CD4-positive, alpha-beta T cell treated with Interleukin-12 subunit alpha and Interleukin-12 subunit beta, for 1 hour (primary cell): ENCODE measurements at places on chromosomes 11 and 22.

- no peak for DNase-seq
These were observed 1080.2 kb downstream of the OPCML start for GRCh38 chr11:132451942-132452601.

DNA sequence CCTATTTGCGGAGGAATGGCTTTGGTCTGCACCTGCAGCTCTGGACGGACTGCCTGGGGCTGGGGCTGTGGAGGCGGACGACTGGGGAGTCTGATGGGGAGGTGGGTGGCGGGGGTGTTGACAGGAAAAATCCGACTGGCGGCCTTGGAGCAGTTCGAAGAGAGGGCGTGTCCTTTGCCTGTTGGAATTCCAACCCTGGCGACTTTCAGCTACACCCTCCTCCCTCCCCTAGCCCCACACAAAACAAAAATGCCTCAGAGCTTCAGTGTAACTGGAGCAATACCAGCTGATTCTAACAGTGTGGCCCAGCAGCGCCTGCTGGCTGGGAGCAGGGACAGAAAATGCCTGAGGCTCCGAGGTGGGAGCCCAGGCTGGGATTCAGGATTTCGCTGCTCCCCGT, 85.4 kb downstream of the ATXN10 start:
- DNase-seq = no peak

GRCh38 chr11:47130543-47130942, 46.1 kb downstream of the ARFGAP2 start:
- DNase-seq = no peak

- DNase-seq = peak; percentile 58
These were observed 2.8 kb downstream of the SIPA1 start for GRCh38 chr11:65640483-65641296.

DNA sequence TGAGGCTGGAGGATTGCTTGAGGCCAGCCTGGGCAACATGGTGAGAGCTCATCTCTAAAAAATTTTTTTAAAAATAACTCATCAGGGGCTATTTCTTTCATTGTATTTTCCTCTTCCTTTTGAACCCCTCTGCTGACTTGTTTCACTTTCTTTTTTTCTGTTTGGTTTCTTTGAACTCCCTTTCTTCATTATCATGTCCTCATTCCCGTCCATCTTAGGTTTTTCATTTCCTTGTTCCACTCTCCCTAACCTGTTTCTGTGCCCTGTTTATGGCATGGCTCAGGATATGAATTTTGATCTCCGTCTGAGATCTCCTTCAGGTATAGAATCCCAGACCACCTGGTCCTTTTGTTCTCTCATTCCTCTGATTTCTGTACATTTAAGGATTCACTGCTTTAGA, 12.5 kb downstream of the MARK2 start:
- DNase-seq = no peak

GRCh38 chr11:106070606-106071005, 6.5 kb downstream of the KBTBD3 start:
- no peak for DNase-seq

- DNase-seq = no peak
These were observed 46.2 kb downstream of the SHANK2 start for GRCh38 chr11:71206186-71206585.

DNA sequence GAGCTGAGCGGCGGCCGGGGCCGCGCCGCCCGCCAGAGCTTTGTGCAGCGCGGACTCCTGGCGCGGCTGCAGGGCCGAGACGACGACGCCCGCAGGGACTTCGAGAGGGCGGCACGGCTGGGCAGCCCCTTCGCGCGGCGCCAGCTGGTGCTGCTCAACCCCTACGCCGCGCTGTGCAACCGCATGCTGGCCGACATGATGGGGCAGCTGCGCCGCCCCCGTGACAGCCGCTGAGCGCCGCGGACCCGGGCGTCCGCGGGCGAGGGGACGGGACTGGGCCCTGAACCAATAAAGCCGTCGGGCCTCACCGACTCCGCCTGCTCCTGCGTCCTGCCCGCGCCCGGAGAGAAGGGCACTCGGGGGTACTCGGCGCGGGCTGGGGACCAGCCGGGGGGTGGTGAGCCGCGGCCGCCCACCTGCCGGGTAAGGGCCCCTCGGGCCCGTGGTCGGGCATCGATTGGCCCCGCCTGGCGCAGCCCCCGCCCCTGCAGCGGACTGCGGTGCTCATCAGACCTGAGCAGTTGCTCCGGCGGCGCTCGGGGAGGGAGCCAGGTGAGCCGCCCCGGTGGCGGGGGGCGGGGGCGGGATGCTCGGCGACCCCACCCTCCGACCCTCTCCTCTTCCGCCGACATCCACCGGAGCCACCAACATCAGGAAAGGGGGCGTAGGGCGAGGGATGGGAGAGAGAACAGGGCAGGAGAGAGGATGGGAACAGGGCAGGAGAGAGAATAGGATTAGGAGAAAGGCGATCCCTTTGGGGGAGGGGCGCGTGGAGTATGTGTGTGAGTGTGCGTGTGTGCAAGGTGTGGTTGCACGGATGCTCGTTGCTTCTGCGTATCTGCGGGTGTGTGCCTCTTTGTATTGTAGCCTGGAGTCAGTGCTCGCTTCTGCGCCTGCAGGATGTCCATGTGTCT, at the start of gene TMEM25:
TMEM25 (plus strand) TSS at position 510 of the 914 bp plus-strand sequence. CDS start 610 bp downstream, outside the sequence.
- peak; percentile 73 for DNase-seq

- DNase-seq = peak; percentile 16
These were observed 22.8 kb downstream of the PITPNB start for GRCh38 chr22:27896245-27896644.

- DNase-seq = no peak
These were observed 681.9 kb downstream of the NTM start for GRCh38 chr11:132052342-132052741.

DNA sequence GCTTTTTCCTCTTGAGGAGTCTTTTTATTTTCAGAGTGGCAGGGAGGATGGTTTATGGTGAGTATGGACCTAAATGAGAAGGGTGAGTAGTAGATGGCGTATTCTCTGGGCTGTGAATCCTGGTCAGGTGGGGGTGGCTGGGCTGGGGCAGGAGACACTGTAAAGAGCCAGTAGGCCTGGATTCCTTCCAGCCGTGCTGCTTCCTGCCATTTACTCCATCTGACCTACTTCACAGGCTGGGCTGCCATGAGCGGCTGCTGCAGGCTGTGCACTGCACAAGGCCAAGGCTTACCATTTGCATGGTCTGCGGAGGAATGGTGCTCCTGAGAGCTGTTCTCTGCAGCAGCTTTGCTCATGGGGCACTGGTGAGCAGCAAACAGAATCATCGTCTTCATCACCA, 297.6 kb downstream of the KIRREL3 start:
- no peak for DNase-seq

DNA sequence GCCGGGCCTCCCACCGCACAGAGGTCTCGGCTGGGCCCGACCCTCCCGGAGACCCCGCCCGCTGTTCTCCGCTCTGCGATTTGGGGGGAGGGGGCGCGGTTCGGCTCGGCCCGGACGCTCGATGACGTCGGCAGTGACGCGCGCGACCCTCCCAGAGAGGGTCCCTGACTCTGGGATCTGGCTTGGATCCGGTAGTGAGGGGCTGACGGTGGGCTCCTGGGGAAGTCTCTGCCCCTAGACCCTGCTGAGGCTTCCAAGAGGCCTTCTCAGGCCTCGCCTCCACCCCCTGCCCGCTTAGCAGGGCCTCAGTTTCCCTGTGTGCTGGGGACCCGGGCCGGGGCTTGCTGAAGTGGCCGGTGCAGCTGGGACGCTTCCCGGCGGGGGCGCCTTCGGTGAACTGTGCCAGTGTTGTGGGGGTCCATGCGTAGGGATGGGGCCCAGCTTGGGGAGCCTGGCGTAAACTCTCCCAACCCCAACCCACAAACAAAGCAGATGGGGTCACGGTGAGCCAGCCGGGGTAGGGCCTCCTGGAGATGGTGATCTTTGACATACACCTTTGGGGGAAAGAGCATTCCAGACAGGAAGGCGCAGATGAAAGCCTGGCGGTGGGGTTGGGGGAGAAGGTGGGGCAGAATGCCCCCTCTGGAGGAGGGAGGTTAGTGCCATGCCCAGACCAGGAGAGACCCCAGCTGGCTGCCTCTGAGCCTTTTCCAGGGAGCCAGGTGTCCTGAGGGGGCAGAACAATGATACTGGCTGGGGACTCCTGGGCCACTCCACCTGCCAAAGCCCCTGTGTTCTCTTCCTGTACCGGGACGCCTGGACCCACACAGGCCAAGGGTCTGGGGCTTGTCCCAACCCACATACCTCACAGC, 1.0 kb downstream of the B4GALNT4 start:
- no peak for DNase-seq

DNA sequence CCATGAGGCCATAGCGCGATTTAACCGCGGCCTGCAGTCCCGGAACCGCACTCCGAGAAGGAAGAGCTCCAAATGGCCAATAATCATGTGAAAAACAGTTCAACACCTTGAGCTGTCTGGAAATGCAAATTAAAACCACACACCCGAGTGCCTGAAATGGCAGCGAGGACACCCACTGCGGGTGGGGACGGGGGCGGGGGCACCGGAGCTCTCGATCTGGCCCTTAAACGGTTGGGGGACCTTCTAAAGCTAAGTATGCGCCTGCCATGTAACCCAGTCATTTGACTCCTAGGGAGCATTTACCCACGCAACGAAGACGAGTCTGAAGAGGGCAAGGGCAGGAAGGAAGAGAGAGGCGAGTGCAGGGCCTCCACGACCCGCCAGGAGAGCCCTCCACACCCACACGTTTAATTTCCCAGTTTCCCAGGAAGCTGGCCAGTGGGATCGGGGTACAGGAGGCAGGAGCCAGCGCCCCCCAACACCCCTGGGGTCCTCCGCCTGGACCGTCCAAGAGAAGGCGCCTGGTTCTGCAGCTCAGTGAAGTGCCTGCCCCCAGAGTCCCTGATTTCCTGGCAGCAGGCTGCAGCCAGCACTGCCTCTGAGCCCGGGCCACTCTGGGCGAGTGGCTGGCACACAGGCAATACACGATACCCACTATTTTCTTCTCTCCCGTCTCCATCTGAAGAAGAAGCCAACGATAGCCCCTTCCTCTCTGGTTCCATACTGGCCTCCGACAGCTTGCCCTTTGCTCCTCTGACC, 1.7 kb downstream of the TTLL8 start:
- no peak for DNase-seq

DNA sequence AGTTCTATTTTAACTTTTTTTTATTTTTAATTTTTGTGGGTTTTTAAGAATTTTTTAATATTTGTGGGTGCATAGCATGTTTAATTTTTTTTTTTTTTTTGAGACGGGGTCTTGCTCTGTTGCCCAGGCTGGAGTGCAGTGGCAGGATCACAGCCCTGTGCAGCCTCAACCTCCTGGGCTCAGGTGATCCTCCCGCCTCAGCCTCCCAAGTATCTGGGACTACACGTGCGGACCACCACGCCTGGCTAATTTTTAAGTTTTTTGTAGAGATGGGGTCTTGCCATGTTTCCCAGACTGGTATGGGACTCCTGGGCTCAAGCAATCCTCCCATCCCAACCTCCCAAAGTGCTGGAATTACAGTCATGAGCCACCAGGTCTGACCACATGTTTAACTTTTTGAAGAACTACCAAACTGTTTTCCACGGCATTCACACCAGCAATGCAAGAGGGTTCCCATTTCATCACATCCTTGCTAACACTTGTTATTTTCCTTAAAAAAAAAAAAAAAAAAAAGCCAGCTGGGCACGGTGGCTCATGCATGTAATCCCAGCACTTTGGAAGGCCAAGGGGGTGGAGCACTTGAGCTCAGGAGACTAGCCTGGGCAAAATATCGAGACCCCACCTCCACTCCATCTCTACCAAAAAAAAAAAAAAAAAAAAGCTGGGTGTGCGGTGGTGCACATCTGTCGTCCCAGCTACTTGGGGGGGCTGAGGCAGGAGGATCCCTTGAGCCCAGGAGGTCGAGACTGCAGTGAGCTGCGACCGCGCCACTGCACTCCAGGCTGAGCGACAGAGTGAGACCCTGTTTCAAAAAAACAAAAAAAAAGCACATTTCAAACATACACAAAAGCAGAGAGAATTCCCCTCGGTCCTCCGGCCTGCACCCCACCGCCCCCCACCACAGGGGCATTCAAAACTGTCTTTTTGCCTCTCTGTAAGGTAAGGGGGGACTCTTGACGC, 16.7 kb upstream of the TXNRD2 start:
- no peak for DNase-seq

GRCh38 chr11:35138606-35138942, 397 bp upstream of the CD44 start:
- no peak for DNase-seq

DNA sequence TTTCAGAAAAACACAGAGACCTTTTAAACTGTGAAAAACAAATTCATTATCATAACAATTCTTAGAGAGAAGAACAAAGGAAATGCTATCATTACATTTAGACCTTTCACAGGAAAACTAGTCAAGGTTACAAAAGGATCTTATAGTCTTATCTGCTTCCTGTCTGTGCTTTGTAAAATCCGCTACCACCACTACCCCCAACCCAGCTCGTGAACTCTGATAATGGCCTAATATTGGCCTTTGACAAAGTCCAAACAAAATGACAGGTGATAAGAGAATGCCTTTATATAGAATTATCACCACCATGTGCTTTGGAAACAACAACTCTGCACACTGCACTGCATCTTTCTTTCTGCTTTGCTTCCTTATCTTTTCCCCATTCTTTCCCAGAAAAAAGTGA, 272.5 kb downstream of the SBF2 start:
- DNase-seq = no peak

- DNase-seq = no peak
These were observed 4.6 kb downstream of the SNAP29 start for GRCh38 chr22:20863366-20863765.

DNA sequence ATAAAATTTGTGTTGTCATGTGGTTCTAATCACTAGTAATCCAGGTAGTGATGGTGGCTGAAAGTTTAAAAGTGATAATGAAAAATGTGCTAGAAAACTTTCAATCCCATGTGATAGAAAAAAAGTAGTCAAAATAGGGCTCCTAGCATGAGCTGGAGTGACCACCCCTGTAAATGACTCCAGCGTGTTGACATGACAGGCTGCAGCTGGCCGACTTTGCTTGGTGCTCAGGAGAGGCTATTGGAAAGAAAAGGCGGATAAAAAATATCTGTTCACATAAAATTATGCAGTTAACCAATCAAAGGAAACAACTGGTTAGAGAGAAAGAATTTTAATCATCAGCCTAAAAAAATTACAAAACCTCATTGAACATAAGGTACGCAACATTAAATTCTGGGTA, 16.9 kb upstream of the MTCH2 start:
- DNase-seq = no peak

DNA sequence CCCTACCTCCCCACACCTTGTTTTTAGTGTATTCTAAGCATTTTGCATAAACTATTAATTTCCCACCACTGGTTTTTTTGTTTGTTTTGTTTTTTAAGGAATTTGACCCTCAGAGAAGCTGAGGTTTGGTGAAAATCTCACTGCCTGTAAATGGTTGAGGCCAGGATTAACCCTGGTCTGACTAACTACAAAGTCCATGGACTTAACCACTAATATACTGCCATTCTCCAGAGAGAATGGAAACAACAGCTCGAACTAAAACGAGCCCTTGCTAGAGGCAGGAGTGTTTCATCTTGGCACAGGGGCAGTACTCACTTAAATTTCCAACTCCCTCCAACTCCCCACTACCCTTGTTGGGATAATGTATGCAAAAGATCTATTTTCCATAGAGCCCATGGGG, 3.0 kb downstream of the CTNND1 start:
- DNase-seq = no peak

DNA sequence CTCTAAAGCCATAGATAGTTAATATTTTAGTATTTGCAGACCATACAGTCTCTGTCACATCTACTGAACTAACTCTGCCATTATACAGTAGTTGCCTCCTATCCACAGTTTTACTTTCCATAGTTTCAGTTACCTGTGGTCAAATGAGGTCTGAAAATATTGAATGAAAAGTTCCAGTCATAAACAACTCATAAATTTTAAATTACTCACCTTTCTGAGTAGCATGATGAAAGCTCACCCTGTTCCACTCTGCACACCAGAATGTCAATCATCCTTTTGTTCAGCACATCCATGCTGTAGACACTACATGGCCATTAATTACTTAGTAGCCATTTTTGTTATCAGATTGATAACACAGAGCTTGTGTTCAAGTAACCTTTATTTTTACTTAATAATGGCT, 51.7 kb upstream of the ME3 start:
- no peak for DNase-seq
